NCI-H510A (cell line): ENCODE measurements at places on chromosomes 16 and 17.
A peak's percentile ranks its signal among the peaks of the same experiment; 100 is the strongest.

- DNase-seq = no peak
Observed at GRCh38 chr16:84526794-84527531, 22.5 kb upstream of the MEAK7 start.

GRCh38 chr17:43935204-43935925, 6.9 kb downstream of the PPY start:
- DNase-seq = no peak

- DNase-seq = no peak
Observed at GRCh38 chr16:12655537-12655936, 148.2 kb downstream of the CPPED1 start.

DNA sequence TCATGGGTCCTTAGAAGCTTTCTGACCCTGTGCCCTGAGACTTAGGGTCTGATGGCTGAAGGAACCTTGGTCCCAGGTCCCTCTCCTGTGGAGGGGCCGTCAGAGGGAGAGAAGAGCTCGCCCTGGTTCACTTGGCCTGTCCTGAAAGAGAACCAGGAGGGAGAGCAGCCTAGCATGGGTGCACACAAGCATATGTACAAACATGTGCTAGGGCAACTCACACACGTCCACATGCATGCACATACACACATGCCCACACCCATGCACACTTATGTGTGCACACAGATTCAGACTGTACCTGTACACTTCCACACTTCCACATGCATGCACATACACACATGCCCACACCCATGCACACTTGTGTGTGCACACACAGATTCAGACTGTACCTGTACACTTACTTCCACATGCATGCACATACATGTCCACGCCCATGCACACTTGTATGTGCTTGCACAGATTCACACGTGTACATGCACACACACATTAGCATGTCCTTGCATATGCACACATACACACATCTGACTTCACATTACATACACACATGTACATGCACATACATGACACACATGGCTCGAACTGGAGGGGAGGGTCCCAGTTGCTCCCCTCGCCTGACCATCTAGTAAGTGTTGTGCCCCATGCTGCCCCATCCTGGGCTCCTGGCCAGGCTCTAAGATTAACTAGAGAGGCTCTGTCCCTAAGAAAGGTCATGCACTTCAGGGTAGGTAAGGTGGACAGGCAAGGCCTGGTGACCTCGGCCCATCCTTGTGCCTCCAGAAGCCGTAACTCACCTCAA, 122.0 kb downstream of the METRNL start:
- no peak for DNase-seq

DNA sequence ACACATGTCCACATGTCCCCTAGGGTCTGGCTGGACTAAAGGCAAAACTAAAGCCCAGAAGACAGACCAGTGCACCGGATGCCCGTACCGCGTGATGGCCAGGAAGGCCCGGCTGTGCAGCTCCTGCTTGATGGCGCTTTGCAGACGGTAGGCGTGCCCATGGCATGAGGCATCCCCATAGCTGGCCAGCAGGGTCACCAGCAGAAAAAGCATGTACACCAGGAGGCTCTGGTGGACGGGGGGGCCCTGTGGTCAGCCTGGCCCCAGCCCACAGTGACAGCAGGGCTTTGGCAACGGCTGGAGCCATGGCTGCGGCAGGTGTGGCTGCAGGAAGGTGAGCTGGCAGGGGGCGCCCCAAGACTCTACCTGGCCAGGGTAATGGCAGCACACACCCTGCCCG, 42.8 kb downstream of the PKD1 start:
- DNase-seq = no peak

DNA sequence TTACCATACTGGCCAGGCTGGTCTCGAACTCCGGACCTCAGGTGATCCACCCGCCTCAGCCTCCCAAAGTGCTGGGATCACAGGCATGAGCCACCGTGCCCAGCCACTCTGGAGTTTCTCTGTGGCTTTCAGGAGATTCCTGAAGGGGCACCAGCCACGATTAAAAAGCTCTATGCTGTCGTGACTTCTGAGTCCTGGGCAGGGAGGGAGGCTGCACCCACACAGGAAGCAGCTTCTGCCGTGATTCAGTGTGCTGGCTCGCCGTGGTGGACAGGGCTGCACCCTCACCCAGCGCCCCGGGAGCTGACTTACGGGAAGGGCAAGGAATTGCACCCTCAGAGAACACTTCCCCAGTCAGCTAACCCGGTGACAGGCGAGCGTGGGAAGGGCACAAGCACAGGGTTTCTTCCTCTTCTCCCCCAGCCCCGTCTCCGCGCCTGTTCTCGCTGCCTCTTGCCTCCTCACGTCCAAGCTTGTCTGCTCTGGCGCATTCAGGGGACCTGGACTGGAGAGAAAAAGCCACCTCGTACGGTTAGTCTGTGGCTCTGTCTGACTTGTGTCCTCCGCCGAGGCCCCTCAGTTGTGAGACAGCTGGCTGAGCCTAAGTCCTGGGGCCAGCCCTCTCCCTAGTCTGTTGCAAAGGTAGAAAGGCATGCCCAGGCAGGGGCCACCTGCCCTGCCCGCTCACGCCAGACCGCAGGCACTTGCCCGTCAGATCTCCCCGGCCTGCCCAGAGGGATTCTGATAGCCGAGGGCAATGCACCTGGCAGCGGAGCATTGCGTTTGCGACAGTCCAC, 145.0 kb downstream of the SEC14L1 start:
- DNase-seq = peak; percentile 44

- no peak for DNase-seq
Observed at GRCh38 chr17:75645889-75646637, 12.8 kb downstream of the SMIM5 start.

- DNase-seq = no peak
Observed at GRCh38 chr16:11307639-11308492, 26.7 kb upstream of the PRM1 start.

GRCh38 chr17:48505788-48506187, 25.0 kb downstream of the HOXB1 start:
- peak; percentile 71 for DNase-seq

DNA sequence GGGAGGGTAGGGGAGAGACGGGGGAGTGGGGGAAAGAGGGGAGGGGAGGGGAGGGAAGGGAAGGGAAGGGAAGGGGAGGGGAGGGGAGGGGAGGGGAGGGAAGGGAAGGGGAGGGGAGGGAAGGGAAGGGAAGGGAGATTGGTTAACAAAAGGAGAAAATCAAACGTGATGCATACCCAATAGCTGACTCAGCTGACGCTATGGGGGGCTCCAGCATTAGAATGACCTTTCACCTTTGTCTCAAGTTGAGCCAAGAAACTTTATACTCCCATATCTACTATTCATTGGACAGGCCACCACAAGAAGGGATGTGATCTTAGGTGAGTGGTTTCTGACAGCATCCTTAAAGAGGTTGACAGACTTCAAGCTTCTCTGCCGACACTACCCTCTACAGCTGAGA, 432.8 kb upstream of the CDH5 start:
- DNase-seq = no peak

DNA sequence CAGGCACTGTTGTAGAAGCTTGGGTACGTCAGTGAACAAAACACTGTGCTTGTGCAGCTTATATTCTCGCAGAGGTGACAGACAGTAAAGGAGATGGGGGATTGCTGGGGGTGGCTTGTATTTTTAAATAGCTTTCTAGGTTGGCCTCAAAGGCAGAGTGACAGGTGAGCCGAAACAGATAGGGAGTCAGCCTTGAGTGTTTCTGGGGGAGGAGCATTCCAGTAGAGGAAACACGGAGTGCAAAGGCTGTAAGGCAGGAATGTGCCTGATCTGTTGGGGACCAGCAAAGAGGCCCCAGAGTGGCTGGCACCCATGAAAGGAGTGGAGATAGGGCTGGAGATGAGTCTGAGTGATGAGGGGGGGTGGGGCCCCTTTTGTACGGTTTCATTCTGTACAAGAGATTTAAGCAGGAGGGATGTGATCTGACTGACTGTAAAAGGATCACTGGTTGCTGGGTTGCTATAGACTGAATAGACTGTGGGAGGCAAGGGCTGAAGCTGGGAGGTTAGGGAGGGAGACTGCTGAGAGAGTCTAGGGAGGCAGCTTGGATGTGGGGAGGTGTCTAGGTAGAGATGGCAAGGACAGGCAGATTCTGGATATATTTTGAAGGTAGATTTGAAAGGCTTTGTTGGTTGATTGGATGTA, 15.2 kb downstream of the NUP93 start:
- DNase-seq = no peak

GRCh38 chr17:2082003-2082781, 27.3 kb downstream of the HIC1 start:
- no peak for DNase-seq

- DNase-seq = no peak
Observed at GRCh38 chr17:38942696-38943334, 17.4 kb downstream of the LASP1NB start.

GRCh38 chr16:7086822-7087616, 245.6 kb upstream of the RBFOX1 start:
- DNase-seq = no peak

DNA sequence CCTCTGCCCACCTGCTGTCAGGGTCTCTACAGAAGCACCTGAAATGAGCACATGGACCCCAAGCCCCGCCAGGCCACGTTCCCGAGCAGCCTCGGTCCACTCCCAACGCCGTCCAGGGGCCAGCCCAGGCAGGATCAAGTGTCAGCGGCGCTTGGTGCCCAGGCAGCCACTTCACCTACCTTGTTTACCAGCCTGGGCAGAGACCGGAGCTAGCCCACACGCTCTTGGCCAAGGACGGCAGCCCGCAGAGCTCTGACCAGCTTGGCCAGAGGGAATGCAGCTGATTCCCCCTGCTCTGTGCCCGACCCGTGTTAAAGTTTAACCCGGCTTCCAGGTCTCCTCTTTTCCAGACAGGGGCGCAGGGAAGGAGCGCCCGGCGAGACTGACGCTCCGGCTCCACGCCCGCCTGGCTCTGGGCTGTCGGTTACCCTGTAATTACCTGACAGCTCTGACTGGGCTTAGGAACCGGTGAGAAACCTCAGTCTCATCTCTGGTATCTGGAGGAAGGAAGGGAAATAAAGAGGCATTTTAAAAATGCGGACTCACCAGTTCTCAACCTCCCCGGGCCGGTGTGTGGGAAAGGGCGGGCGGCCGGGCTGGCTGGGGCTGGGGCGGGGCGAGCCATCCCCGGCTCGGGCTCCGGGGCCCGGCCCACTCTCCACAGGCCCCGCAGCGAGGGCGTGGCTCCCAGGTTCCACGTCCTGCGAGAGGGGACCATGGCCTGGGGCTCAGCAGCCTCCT, 4.6 kb downstream of the KIFC3 start:
- DNase-seq = peak; percentile 58

DNA sequence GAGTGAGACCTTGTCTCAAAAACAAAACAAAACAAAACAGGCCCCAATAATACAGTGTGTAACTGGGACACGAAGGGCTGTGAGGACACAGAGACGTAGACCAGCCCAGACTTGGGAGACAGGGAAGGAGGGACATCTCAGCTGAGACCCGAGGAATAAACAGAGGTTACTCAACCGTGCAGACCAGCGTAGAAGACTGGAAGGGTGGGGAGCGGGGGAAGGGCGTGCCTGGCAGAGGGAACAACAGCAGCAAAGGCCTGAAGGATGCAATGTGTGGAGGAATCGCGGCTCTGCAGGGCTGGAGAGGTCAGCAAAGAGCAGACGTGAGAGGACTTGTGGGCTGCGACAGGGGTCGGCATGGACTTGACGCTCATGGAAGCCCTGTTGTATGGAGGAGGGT, 11.6 kb upstream of the CES4A start:
- no peak for DNase-seq

GRCh38 chr17:57512258-57512657, 232.8 kb downstream of the CCDC182 start:
- DNase-seq = no peak

DNA sequence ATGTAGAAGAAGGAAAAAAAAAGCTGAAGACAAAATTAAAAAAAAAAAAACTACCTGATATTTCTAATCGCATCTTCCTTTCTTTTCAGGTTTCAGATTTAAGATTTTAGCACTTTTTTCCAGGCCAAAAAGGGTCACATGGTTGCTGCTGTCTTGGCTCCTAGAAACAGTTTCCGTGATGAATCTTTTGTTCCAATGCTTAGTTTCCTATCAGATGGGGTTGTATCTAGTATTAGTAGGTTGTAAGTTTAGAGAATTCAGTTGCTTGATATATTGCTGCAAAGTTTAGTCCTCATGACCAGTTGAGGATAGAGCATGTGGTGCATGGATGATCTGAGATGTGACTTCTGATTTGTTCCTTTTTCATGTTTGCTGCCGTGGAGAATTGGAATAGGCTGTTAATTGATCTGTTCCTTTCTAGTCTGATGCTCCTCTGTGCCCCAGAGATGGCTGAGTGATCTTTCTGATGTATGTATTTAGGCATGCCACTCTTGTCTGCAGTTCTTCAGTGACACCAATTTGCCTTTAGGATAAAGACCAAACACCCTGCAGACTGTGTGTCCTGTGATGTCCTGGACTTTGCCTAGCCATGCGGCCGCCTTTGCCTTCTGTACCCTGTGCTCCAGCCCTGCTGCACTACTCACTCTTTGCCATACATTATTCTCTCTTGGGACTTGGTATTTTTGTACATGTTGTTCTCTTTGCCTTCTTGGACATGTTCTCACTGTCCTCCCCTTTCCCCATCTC, 94.0 kb downstream of the MRTFB start:
- DNase-seq = no peak

DNA sequence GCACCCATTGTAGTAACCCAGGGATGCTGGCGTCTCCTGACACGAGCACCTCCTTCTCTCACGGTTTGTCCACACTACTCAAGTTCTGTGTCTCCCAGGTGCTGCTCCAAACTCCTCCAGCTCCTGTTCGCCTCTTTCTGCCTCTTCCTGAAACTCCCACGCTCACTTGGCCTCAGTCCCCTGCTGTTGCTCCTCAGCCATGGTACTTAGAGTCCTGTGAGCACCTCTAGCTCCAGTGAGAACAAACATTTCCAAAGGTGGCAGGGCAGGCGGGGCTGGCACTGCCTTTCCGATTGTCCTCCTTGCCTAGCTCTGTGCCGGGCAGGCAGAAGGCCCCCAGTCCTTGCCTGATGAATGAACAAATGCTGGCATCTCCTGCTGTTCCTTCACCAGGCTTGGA, 146.1 kb downstream of the SDK2 start:
- no peak for DNase-seq

- DNase-seq = no peak
Observed at GRCh38 chr16:30482366-30482765, 9.8 kb downstream of the ITGAL start.
